ENCODE measurements at places on chromosomes 12 and 14.

- DNase-seq = no peak
These were observed 11.9 kb upstream of the ATP5F1B start for GRCh38 chr12:56657416-56658379.

DNA sequence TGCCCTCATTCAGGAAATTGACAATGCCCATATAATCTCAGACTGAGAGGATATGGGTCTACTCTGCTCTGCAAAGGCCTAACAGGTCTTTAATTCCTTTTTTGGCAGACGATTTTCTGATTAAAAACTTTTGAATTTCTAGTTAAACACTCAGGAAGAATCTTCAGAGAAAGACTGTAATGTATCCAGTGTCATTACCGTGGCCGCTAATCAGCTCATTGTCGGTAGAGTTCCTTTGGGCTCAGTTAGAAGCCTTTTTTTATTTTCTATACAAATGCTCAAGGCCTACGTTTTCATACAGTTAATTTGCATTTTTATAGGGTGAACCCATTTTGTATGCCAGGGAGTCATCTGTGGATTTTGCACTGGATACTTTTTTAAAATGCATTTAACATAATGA, 549.9 kb downstream of the RPS29 start:
- DNase-seq = no peak

- no peak for DNase-seq
These were observed 92.6 kb upstream of the PRKD1 start for GRCh38 chr14:30020271-30020670.

- DNase-seq = no peak
These were observed 483.3 kb downstream of the VRK1 start for GRCh38 chr14:97280526-97280925.

GRCh38 chr14:103881268-103882201, 34.2 kb upstream of the PPP1R13B start:
- DNase-seq = no peak

DNA sequence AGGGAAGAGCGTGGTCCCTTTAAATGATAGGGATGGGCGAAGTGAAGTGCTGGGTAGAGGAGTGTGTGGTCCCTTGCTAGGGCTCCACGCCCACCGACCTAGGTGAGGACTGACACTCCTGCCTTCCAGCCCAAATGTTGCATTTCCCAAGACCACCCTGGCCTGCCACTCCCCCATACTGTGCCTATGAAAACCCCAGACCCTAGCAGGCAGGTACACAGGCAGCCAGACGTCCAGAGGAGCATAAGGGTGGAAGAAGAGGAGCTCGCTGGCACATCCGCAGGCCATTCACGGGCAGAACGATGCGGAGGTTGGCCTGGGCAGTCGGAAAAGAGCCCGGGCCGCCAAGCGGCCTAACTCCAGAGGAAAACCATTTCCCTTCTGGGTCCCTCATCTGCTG, 817 bp upstream of the IPO8 start:
- no peak for DNase-seq

GRCh38 chr14:28303248-28303647, 463.3 kb upstream of the FOXG1 start:
- DNase-seq = no peak

DNA sequence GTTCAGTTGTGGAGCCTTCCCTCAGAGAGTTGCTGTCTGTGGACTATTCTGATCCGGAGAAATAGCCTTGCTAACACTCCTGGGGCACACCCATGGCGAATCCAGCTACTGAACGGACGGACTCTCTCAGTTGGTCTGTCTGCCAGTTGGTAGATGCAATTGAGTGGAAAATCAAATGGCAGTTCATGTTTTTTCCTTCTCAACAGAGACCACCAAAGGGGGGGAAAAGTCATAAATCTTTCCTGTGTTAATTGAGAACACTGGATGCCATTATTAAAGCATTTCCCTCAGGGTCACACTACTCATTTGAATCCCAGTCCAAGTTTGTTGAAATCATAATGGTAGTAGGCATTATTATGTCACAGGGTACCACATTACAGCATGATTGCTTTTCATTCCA, 354.3 kb upstream of the FAR2 start:
- DNase-seq = no peak

- peak; percentile 41 for DNase-seq
These were observed 34.0 kb downstream of the FIGNL2 start for GRCh38 chr12:51814311-51815088.

DNA sequence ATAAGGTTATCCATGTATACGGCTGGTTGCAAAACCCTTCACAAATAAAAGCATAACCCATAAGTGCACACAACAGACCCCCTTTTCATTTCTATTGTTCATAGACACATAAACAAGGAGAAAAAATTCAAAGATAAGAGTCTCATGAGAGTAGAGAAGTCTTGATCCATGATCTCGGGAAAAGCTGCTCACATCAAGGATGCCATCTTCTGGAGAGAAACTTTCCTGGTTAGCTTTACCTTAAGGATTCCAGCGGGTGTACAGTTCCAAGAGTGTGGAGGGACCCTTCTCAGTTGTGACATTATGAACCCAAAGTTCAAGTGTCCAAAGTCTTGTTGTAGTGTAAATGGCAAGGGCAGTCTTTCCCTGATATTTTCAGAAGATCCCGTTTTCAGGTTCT, 144.5 kb downstream of the LLPH start:
- no peak for DNase-seq

DNA sequence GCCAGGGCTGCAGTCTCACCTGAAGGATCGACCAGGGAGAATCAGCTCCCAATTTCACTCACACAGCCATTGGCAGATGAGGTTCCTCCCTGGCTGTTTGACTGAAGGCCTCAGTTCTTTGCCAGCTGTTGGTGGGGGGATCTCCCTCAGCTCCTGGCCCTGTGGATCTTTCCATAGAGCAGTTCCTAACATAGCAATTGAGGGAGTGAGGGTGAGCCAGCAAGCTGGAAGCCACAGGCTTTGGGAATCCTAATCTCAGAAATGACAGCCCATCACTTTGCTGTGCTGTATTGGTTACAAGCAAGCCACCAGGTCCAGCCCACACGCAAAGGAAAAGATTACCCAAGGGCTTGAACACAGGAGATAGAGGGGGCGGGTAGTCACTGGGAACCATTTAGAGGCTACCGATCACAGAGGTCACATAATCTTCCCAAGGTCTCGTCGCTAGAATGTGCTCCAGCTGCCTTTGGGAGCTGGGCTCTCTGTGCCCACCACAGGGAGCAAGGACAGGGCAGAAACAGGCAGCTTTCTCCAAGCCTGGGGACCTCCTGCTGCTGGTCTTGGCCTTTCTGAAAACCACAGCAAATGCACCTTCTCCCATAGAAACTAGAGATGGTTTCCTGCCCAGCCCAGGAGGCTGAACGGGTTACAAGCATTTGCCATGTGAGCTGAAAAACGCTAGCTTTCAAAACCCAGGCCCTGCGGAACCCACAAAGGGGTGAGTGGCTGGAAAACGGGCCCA, 4.6 kb upstream of the OTUB2 start:
- no peak for DNase-seq

- no peak for DNase-seq
These were observed 92.7 kb downstream of the CACNA1C start for GRCh38 chr12:2145433-2145998.

DNA sequence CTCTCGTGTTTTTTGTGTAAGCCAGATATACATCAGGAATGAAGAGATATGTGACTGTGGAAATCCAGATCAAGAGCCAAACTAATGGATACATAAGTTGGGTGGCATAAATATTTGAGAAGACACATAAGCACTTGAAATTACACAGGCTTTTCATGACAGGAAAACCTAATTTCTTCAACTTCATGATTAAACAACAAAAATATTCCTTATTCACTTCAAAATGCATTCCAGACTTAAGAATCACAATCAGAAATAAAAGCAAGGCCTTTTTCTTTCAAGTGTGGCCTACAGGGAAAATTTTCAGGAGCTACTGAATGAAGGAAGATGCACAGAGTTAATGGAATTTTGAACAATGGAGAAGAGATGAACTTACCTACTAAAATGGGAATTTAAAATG, 515.6 kb downstream of the FOXG1 start:
- no peak for DNase-seq

DNA sequence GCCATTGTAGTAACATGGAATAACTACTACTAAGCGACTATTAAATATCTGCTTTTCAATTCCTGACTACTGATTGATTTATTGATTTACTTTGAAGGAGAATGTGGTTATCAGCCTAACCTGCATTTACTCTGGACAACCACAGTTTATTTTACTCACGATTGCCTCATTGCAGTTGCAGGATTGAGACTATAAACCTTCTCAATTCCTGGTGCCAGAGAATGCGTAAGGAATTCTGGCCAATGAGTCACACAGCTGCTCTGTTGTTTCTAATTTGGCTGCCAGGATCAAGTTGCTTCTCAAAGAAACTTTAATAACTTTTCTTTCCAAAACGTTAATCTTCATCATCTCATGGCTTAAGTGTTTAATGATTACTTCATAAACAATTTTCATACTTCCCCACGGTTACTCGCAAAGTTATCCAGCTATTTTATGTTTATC, 13.1 kb upstream of the TMTC1 start:
- DNase-seq = peak; percentile 60

- no peak for DNase-seq
These were observed 77.1 kb downstream of the STXBP6 start for GRCh38 chr14:24972844-24973243.

- no peak for DNase-seq
These were observed 7.7 kb downstream of the AHNAK2 start for GRCh38 chr14:104970231-104971068.

GRCh38 chr12:62898526-62898925, 36.4 kb downstream of the PPM1H start:
- DNase-seq = no peak

DNA sequence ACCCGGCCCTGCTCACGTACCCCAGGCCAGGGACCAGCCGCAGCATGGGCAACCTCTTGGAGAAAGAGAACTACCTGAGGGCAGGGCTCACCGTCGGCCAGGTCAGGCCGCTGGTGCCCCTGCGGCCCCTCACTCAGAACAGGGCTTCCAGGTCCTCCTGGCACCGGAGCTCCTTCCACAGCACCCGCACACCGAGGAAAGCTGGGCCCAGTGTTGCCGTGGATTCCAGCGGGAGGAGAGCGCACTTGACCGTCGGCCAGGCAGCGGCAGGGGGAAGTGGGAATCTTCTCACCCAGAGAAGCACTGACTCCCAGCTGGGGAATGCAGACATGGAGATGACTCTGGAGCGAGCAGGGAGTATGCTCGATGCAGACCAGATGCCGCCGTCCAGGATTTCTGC, 7.9 kb upstream of the VAMP1 start:
- DNase-seq = no peak

DNA sequence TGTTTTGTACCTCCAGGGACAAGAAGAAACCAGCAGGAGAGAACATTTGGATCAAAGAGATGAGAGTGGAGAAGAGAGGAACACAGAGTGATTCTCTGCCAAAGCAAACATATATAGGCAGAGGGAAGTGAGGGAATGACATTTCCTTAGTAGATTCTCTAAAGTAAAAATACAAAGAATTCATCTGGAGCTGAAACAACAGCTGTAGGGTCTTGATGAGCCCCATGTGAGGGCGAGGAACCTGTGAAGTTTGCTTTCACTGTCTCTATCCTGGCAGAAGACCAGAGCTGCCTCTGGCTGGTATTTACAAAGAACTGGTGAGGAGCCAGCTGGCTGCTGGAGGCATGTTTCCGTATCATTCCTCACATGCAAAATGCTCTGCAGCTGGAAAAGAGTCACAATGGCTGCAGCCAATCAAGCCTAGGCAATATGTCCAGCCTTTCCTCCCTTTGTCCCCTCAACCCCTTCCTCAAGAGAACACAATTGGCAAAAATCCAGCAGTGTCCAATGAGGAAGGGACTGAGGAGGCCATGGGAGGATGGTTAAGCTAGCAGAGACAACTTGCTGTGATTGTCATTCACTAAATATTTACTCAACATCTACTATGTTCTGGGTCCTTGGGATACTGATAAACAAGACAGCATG, 122.5 kb downstream of the PHLDA1 start:
- DNase-seq = peak; percentile 81

DNA sequence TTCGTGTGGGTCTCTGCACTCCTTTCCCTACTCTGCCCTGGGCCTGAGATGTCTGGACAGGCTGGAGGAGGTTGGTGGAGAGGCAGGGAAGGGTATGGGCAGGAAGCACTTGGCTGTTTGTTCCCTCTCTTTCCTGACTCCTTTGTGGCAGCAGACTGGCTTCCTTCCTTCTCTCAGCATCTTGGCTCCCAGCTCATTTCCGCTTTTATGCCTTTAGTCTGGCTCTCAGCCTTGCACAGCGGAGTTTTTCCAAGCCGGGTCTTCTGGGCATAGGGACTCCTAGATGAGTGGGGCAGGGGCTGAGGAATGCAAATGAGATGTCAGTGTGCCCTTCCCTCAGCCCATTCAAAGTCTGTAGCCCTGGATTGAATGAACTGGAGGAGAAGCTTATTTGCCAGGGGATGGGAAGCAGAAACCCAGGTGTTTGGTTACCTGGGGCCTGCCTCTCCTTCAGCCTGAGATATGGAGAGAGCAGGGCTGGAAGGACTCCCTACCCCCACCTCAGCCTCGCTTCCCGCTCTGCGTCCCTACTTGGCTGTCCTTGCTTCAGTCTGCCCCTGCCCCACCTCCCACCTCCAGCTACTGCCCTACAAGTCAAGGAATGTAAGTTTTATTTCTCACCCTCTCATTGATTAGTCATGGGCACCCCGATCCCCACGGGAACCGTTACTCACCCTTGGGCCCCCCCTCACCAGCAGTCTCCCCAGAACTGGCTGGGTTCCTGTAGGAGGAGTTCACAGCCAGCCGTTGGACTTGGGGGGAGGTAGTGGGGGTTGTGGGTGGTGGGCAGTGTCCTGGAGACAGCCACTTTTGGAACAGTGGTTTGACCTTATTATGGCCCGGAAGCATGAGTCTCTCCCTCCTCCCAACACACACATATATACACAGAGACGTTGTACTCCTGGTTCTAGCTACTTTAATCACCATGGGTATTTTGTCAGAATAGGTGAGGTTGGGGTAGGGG, 9.3 kb upstream of the ITGA5 start:
- DNase-seq = no peak

DNA sequence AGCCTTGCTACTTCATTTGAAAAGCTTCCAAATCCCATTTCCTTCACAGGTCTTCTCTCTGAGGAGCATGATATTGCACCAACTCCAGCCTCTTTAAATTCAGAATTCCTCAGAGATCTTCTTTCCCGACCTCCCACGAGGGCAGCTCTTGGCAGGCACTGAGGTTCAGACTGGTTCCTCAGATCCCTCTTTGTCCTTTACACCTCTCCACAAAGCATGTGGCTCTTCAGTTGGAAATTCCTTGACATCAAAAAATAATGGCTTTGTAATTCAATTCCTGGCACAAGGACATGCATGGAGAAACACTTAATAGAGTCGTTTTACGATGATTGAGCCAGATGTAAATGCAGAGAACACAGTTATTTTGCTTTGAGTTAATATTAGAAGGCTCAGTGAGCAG, 63.2 kb upstream of the TMX1 start:
- DNase-seq = no peak

DNA sequence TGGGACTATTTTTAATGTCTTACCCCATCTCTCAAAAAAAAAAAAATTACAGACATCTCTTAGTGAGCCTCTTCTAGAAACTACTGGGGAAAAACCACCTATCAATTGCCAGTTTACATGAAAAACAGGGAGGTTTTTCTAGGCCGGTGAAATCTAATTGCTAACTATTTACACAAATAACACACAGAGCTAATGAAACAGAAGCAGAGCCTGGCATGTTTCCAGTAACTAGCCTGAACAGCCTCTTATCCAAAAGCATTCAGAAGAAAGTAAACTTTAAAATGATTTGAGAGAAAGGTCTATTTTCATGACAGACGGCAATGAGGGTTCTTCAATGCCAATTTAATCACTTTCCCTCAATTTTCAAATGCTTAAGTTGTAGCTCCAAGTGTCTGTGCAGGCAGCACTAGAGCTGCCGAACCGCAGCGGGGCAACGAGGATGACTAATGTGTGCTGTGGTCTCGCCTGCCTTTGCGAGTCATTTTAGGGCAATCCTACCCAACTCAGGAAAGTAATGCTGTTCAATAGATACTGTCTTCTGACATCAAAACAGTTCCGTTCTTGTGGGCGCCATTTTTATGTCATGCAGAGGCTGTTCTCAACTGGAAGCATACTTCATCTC, 84.6 kb downstream of the SETD3 start:
- no peak for DNase-seq
